DMS 273 treated with DMSO at 0.1 percent for 48 hours (cell line): ENCODE measurements at places on chromosomes 16 and 17.

- no peak for DNase-seq
Measured at GRCh38 chr17:62823111-62823893, 15.2 kb upstream of the MARCHF10 start.

DNA sequence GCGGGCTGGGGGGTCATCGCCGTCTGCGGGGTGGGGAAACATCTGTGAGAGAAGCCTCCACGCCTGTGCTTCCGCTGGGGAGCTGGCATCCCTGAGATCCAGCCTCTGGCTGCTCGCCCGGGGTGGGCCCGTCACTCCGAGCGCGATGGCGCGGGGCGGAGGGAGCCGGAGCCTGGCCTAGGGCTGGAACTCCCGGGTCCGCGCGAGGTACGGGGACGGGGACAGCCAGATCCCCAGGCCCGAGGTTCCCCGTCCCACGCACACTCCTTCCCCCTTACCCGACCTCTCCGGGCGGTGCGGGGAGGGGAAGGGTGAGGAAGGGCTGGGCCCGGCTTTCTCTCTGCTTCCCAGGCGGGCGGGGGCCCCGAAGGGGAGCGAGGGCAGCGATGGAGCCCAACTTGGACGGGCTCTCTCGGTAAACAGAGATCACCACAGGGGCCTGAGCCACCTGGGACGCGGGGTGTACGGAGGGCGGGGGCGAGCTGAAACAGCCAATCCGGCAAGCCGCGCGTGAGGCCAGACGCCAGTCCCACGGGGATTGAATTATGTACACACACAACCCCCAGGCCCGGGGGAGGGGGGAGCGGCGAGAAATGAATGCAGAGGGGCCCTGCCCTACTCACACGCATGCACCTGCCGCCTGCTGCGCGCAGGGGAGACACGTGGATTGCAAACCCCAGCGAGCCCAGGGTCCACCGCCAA, at the start of gene SLC16A11:
SLC16A11 (minus strand) TSS at position 596 of the 702 bp plus-strand sequence; CDS start at position 17, 579 bp downstream.
- no peak for DNase-seq

DNA sequence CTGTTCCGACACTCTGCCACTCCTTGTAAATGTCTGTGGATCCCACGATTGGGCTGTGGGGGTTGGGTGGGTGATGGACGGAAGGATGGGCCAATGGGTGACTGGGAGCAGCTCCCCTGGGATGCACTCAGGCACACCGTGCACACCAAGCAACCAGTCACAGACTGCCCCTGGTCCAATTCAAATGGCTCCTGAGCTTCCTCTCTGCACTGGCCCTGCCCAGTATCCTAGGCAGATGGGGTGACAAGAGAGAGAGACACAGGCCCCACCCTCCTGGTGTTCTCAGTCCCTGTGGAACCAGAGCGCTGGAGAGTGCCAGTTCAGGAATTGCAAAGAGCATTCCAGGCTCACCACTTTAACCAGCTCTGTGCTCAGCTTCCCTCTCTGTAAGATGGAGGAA, 32.8 kb downstream of the BEAN1 start:
- DNase-seq: no peak

GRCh38 chr16:19710191-19710908, 7.7 kb downstream of the KNOP1 start:
- DNase-seq: no peak

DNA sequence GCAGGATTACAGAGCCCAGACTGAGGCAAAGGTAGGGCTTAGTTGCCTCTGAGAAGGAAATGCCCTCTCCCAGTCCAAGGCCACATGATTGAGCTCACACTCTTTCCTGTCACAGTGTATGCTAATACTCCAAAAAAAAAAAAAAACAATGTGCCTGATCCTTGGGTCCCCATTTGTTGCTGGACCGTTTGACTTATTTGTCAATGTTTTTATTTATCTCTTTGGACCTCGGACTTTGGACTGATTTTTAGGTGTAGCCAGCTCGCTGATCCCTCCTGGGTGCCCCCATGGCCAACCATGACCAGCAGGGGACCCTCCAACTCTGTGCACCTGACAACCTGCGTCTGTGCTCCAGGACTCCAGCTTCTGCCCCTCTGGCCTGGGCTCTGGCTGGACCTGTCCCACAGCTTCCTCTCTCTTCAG, 622 bp upstream of the CCL16 start:
- no peak for DNase-seq

- no peak for DNase-seq
Measured at GRCh38 chr16:26413780-26414179, 652.9 kb upstream of the C16orf82 start.

- no peak for DNase-seq
Measured at GRCh38 chr17:5481451-5481850, 4.5 kb downstream of the DERL2 start.

GRCh38 chr16:66649636-66650205, 45.2 kb downstream of the CMTM3 start:
- DNase-seq: no peak

DNA sequence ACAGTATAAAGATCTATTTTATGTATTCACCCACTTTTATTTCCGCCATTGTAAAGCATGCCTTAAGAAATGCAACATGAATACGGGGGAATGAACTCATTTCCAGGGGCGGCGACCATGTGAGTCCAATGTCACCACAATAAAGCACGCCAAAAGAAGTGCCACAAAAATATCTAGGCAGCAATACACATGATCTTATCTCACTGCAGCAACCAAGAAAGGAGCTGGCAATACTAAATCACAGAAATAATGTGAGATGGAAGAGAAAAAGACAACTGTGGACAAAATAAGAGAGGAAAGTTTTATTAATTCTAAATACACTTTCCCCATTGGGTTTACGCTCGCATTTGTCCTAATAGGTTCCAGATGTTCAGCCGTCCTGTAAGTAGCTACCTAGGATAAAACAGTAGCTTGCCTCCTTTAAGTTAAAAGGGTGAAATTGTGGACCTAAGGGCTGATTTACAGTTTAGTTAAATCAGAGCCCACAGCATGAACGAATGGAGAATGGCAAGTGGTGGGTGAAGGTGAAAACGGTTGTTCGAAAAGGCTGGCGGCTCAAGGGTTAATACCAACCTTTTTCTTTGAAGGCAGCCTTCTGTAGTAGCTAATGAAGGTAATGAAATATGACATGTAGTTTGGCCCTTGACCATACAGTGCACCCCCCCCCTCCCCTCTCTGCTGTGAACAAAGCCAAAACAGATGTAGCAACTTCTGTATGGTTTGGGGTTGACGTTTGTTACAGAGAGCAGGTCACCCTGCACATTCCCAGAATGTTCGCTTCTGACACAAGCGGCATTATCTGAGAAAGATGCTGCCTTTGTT, 504.2 kb upstream of the PSMD7 start:
- DNase-seq: no peak

DNA sequence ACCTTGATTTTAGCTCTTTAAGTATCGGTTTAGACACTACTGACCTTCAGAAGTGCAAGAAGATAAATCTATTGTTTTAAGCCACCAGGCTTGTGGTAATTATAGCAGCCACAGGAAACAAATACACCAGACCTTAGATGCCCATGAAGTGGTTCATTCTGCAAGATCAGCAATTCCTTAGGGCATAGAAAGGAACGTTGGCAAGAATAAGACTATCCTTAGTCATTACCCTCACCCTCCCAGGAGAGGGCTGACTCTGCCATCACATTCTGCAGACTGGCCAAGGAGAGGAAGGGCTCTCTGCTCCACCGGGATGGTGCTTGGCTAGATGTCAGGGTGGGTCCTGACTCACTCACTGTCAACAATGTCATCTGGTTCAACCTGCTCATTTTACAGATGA, 14.1 kb upstream of the NDEL1 start:
- no peak for DNase-seq

GRCh38 chr16:11791144-11791828, 5.8 kb downstream of the ZC3H7A start:
- DNase-seq: no peak

DNA sequence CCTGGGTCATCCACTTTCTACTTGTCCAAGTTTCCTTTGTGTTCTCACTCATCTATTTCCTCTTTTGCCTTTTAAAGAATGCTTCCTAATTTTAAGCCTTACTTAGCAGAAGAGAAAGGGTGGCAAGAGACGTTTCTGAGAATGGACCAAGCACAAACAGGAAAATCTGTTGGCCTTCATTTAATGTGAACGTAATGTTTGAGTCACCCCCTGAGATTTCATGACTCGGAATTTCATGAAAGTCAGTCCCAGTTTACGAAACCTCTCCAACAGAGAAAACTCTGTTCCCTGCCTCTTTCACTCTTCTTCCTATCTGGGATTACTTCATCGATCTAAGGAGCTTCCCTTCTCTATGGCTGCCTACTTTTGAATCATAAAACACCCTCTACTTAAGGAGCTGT, at the start of gene CD300E:
CD300E (minus strand) TSS at position 46 of the 401 bp plus-strand sequence. CDS start 117 bp downstream, outside the sequence.
- DNase-seq: no peak

- no peak for DNase-seq
Measured at GRCh38 chr16:84137769-84138357, 7.1 kb downstream of the HSDL1 start.

DNA sequence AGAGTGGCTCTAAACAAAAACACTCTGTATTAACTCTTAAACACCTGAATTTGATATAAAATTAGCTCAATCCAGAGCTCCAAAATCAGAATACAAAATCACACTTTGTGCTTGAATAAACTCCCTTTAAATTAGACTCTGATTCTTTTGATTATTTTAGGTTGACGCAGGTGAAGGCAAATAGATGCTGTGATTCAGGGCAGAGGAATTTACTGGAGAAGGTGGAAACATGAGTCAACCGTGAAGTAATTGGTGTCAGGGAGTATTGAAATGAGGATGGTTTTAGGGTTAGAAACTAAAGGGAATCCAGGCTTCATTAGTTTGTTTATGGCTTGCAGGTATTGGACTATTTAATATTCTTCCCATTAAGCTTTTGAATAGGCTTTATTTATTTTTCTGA, 37.1 kb upstream of the TEKT1 start:
- DNase-seq: no peak

GRCh38 chr17:61451538-61452300, 503 bp upstream of the TBX4 start:
- no peak for DNase-seq

GRCh38 chr17:76466775-76467130, 650 bp upstream of the AANAT start:
- DNase-seq: no peak

DNA sequence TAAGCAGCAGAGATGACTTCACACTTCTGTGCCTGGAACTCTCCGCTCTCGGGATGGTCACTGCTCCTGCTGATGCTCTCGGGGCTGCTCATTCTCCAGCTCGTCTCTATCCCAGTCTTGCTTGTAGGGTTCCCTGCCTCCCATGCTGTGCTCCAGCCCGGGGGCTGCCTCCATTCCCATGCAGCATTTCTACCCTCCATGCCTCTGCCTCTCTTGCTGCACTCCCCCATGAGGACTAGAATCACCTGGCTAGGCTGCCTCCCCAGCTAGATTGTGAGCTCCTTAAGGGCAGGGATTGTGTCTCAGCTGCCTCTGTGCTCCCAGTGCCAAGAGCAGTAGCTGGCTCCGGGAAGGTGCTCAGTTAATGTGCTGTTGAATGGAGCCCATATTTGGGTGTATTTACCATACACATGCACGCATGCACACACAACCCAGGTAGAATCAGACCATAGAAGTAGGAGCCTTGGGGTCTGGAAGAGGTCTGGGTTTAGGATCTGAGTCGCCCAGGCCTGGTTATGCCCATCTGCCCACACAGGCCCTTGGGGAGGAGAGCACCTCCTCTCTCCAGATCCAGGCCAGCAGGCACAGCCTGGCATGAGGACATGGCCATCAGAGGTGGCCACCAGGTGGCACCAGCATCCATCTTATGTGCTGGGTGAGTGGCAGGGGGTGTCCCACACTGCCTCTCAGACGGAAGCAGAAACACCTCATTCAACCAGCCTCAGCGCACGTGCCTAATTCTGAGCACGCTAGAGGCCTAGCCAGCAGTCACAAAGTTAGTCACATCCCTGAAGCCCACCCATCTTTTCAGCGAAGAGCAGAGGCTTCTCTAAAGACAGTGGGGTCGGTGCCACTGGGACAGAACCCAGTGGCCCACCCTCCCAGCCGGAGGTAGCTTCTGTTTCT, 9.3 kb downstream of the GIT1 start:
- peak; percentile 77 for DNase-seq
